ENCODE measurements at places on chromosomes 6 and 20.
A peak's percentile ranks its signal among the peaks of the same experiment; 100 is the strongest.

GRCh38 chr20:36992802-36993334 lies 41.4 kb upstream of the SAMHD1 start:
- no peak for DNase-seq

GRCh38 chr6:41022294-41022693 lies 16.7 kb downstream of the UNC5CL start:
- no peak for DNase-seq

- no peak for DNase-seq
Measured at GRCh38 chr20:60087563-60088105, 129.4 kb downstream of the CDH26 start.

DNA sequence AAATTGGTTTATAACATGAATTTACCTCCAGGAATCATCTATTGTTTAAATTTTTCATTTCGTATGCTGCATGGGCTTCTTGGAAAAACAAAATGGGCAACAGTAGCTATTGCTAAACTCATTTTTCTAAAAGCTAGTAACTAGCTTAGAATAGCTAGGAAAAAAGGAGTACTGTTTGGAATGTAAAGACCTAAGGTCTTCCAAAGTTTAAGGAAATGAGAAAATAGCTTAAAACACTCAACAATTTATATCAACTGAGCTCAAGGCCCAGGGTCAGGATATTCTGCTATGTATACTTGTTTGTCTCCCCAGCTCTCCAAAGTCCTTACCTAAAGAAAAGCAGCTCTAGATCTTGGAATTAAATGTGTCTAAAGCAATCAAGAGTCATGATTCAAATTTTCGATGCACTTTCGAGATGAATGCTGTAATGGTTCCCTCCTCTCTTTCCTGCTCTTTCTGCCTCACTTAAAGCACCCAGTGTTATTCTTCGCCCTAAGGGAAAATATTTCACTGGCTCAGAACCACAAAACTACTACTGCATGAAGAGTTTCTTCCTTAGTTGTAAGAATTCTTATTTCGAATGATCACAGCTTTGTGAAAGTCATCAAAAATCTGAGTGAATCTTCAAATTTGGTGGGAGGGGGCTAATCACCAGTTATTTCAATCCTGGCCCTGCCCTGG lies 41.6 kb downstream of the LYRM4 start:
- DNase-seq, result no peak

GRCh38 chr6:93036835-93037234 lies 382.5 kb downstream of the EPHA7 start:
- no peak for DNase-seq

DNA sequence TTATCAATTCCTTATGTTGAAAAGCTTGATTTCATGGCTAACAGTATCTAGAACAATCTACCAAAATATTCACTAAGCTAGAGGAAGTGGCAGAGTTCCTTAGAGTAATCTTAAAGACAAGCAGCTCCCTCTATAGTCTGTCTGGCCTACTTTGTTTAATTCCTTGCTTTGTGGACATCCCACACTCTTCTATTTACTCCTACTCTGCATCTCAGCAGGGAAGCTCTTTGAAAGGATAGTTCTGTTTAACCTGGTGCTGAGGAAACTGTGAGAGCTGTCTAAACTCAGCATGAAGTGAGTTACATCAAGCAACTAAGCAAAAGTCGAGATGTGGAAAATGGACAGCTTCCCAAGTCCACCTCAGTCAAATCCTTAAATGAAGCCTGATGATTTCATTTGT lies 4.3 kb downstream of the REV3L start:
- DNase-seq, result peak; percentile 13

GRCh38 chr20:20228351-20228750 lies 139.6 kb upstream of the INSM1 start:
- DNase-seq, result no peak

DNA sequence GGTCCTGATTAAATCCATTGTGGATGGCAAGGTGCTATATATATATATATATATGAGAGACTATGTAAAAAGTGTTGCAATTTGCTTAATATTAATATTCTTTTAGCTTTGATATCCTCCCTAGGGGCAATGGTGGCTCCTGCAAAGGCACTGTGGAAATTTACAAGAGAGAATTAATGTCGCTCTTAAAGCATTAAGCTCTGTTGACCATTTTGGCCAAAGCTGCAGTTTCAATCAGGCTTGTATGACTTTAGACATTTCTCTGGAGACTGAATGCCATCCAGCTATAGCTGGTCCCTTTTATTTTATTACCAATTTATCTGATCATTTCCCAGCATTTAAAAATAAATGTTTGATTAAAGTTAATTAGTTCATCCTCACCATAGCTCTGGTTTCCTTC lies 155.3 kb downstream of the JARID2 start:
- DNase-seq, result no peak

- no peak for DNase-seq
Measured at GRCh38 chr6:96716221-96716620, 121.1 kb downstream of the GPR63 start.

GRCh38 chr20:63698739-63699465 lies 2.5 kb downstream of the TNFRSF6B start:
- peak; percentile 96 for DNase-seq

DNA sequence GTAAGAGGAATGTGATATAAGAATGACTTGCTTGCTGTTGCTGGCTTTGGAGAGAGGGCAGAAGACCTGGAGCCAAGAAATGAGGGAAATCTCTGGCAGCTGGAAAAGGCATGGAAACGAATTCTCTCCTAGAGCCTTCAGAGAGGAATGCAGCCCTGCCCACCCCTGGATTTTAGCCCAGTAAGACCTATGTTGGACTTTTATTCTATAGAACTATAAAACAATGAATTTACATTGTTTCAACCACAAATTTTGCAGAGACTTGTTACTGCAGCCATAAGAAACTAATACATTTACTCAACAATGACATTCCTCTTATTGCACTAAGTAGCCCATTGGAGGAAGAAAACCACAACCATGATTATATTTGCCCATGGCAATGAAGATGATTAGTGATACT lies 39.5 kb upstream of the PREP start:
- DNase-seq, result no peak

- peak; percentile 64 for DNase-seq
Measured at GRCh38 chr6:52576392-52577021, 353 bp downstream of the TRAM2 start.

GRCh38 chr6:161200610-161201370 lies 73.1 kb downstream of the AGPAT4 start:
- no peak for DNase-seq

DNA sequence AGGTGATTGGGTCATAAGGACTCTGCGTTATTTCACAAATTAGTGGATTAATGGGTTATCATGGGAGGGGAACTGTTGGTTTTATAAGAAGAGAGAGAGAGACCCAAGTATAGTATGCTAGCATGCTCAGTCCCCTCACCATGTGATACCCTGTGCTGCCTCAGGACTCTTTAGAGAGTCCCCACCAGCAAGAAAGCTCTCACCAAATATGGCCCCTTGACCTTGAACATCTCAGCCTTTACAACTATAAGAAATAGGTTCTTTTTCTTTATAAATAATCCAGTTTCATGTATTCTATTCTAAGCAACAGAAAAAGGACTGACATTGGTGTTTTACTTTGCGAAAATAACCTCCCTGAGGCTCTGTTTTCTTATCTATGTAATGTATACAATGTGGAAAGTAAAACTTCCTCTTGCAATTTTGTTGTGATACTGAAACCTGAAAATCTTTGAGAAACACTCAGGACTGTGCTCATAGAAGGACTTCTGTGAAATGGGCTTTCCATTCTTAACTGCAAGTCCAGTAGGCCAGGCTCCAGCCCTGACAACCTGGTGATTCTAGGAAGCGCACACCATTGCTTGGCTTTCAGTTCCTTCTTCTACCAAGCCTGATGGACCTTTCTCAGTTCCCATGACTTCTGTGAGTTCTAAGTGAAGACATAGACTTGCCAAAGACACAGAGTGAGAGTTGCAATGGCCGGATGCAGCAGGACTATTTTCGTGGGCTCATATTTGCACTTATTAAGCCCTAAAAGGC lies 21.9 kb downstream of the SIRPD start:
- no peak for DNase-seq

DNA sequence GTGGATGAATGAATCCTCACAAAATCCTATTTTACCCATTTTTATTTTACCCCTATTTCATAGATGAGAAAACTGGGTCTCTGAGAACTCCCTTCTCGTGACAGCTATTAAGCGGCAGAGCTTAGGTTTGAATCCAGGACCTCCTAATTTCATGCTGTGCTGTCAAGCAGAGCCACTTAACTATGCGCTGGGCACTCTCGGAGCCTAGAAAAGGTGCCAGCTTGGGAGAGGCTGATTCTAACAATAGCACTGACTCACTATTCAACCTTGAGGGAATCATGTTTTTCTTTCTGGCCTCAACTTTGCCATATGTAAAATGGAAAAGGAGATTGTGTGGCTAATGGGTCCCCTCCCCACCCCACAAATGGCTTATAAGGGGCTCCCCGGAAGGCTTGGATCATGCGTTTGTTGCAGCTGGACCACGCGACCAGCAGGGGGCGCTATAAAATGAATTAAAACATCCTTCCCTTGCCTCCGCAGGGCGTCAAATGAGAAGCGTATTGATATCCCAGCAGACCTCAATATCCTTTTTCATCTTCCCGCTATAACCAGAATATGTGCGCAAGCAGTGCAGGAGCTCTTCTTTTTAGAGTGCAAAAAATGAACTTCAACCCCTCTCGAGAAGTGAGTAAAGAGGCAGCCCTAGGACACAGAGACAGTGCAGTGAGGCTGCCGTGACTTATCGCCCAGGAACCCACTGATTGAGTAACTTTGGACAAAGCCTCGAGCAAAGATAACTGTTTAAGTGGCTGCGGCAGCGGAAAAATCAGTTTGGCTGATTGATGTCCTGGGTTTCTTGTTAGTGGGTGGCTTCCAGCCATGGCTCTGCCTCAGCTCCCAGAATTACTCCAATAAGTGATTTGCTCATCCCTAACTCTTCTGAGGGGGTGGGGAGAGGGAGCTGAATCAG lies 12.8 kb upstream of the PDYN start:
- DNase-seq, result peak; percentile 25

GRCh38 chr6:75149696-75150095 lies 56.2 kb downstream of the COL12A1 start:
- no peak for DNase-seq

- peak; percentile 98 for DNase-seq
Measured at GRCh38 chr20:49381558-49382493, 100.6 kb downstream of the KCNB1 start.

DNA sequence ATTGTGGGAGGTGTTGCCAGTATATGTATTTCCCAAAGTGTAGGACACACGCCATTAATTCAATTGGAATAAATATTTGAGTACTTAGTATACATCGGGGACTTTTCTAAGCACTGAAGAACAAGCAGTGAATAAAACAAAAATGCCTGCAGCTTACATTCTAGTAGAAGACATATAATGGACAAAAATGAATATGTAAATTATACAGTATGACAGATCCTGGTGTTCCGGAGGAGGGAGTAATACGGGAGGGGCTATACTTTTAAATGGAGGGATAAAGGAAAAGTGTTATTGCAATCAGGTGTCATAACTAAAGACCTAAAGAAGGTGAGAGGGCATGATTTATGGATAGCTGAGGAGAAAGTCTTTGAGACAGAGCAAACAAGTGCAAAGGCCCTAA lies 15.1 kb downstream of the UBE2V1 start:
- DNase-seq, result no peak

- no peak for DNase-seq
Measured at GRCh38 chr6:158416883-158417759, 104.9 kb downstream of the TULP4 start.

- DNase-seq, result no peak
Measured at GRCh38 chr20:33005132-33005566, 916 bp upstream of the SUN5 start.

DNA sequence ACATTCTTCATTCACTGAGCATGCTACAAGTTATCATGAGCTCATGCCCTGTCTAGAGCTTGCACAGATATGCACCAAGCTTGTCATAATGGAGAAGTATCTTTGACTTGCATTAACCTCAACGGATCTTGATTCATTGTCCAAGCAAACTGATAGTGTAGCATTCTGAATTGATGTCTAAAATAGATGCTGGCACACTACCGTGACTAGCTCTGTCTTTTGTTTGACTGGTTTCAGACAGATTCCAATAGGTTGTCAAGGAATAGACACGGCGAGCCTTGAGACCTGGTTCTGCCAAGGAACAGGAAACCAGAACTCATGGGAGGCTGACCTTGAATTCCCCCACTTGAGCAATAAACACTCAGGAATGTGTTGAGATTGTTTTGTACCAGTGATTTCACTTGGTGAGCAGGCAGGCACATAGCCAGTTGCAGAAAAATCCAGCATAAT lies 1153.1 kb upstream of the GJE1 start:
- DNase-seq, result no peak
